ENCODE measurements at places on chromosomes 3 and 15.

GRCh38 chr3:183892610-183893214 lies 8.0 kb upstream of the PARL start:
- no peak for DNase-seq

GRCh38 chr15:69086427-69087204 lies 72.1 kb downstream of the NOX5 start:
- DNase-seq = no peak

DNA sequence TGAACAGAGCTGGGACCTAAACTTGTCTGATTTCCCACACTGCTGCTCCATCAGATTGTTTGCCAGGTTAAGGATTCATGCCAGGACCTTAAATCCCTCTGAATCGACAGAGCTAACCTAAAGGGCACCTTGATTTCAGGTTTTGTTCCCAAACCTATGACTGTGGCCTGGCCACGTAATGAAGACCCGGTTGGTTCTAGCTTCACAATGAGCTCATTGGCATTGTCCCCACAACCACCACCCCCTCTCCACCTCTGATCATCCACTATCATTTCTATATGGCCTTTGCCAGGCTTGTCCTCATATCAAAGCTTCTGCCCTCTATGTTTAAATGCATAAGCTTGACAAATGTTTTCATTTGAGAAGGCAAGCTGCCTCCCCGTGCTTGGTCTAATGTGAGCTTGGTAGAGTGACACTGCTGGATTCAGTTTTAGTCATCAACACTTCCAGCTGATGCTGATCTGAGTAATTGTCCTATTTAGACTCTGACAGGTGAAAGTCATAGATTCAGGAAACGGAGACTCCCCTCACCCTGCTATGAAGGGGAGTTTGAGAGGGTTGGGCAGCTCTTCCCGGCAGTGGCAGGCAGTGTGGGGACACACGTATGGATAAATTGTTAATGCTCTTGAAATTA lies 407.1 kb upstream of the CFAP20DC start:
- no peak for DNase-seq

DNA sequence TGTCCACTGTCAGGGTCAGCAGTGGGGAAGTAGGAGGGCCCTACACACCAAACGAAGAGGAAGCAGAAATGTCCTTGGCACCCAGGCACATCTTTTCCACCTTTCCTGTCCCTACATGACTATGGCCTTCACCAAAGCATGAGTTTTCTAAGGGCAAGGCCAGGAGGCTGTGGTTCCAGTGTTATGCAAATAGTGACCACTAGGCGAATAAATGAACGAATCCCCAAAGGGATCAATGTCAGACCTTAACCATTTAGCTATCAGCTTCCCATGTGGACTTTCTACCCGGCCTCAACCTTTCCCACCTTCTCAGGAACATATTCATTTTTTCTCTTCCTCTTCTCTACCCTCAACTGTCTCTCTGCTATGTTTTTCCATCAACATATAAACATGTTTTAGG lies 63.1 kb downstream of the NTRK3 start:
- DNase-seq = no peak

- no peak for DNase-seq
These were observed 49.1 kb downstream of the CA12 start for GRCh38 chr15:63332367-63333124.

DNA sequence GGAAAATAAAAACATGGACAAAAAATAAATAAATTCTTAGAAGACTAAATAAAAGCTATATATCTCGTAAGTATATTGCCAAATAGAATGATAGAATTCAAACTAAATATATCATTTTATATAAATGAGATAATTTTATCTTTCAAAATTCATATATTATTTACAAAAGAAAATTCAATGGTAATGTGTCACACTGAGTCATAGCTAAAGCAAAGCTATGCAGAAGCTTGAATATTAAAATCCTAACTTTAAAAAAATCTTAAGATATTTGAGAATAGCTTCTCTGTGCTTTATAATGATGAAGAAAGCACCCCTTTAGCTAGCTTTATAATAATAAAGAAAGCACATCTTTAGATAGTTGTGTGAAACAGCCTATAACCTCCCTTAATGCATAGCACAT lies 1010.8 kb downstream of the OTOL1 start:
- no peak for DNase-seq

GRCh38 chr3:57810048-57810447 lies 53.9 kb downstream of the SLMAP start:
- DNase-seq = no peak

DNA sequence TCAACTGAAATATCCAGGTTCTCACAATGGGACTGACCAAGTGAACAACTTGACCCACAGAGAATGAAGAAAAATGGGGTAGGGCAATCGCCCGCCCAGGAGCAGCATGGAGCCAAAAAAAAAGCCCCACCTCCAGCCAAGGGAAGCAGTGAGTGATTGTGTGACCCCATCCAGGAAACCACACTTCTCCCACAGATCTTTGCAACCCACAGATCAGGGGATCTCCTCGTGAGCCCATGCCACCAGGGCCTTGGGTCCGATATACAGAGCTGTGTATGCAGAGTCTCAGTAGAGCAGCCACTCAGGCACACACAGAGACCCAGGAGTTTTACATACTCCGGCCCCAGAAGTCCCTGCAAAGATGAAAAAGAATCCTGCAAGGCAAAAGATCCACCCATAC lies 35.7 kb downstream of the PYGO1 start:
- DNase-seq = no peak

DNA sequence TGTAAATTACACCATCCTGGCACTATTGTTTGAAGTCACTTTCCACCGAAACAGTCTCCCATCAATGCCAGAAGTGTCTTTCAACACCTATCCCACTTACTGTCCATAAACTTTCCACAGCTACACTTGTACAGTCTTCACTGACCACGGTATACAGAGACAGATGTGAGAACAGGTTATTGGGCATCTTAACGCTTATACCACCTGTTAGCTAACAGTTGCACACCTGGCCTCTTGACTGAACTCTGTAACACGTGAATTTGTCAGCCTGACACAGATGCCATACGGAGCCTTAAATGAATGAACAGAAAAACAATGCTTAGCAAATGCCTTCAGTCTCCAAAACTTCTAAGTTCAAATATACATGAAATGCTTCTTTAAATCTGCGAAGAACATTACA lies 440.5 kb downstream of the SHQ1 start:
- no peak for DNase-seq

- no peak for DNase-seq
These were observed 242.6 kb upstream of the LRTM1 start for GRCh38 chr3:55170444-55170843.

GRCh38 chr3:70042641-70043040 lies 43.1 kb downstream of the SAMMSON start:
- no peak for DNase-seq

DNA sequence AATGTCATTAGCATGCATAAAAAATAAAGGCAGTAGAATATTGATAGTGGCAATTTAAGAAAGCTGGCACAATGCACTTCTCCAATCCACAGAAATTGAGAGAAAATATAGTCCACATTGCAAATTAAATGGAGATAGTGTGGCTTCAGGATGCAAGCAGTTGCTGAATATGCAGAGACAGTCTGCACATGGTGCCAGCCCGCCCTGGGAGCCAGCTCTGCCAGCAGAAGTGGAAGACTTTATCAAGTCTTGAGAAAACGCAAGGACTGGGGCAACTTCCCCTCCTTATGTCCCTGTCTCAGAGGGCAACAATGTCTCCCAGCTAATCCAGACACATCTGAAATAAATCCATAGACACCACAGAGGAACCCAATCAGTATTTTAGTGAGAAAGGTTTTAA lies 57.2 kb downstream of the MB21D2 start:
- DNase-seq = no peak

DNA sequence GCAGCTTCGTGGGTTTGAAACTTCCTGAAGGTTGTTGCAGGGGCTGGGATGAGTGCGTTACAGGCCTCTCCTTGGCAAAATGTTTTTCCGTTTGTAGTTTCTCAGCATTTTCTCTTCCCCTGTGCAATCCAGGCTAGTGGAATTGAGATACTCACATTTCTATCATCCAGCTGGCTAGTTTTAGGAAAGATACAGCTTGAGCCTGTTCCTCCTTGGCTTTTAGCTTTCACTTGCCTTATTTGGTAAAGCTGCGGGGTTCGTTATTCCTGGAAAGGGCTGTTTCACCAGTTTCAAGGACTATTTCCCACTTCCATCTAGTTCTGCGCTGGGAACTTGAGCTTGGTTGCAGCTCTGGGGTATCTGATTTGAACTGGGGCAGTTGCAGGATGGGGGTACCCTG lies 90.3 kb downstream of the ITPR1 start:
- no peak for DNase-seq

GRCh38 chr3:87975716-87976115 lies 83.1 kb downstream of the CGGBP1 start:
- no peak for DNase-seq

- no peak for DNase-seq
These were observed 29.8 kb downstream of the NGRN start for GRCh38 chr15:90295270-90295648.

- DNase-seq = peak; percentile 38
These were observed 35.7 kb downstream of the NGRN start for GRCh38 chr15:90300988-90301706.

- no peak for DNase-seq
These were observed 12.4 kb downstream of the WDR5B start for GRCh38 chr3:122403489-122403888.

DNA sequence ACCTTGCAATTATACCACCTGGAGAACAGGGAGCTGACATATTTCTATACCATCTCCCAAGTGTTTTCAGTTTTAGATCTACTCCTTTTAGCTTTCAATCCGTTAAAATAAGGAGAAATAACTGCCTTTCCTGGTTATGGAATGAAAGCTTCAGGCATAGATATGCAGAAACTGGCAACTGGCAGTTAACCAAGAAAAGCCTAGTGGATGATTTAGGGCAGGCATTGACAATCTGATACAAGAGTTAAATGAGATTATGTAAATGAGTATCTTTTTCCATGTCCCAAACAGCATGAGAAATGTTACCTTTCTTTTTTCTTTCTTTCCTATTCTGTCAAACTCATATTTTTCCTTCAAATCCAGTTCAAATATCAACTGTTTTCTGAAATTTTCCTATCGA lies 689.1 kb upstream of the DPPA4 start:
- no peak for DNase-seq

GRCh38 chr3:123790254-123791072 lies 93.7 kb downstream of the MYLK start:
- DNase-seq = no peak

DNA sequence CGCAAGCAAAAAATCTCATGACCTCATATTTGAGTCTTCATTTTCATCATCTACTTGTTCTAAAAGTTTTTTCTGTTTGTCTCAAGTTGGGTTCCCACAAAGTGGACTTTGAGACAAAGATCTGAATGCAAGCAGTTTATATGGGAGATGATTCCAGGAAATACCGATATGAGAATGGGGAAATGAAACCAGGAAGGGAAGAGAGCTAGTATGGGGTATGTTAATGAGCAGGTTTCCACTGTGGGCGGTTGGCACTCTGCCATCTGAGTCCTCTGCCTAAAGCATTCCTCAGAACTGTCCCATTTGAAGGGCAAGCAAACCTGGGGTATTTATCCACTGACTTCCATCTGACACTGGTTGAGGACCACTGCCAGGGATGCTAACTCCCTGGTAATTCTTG lies 8.8 kb downstream of the ADPRH start:
- DNase-seq = no peak

GRCh38 chr3:58874795-58875194 lies 175.0 kb downstream of the CFAP20DC start:
- DNase-seq = no peak

DNA sequence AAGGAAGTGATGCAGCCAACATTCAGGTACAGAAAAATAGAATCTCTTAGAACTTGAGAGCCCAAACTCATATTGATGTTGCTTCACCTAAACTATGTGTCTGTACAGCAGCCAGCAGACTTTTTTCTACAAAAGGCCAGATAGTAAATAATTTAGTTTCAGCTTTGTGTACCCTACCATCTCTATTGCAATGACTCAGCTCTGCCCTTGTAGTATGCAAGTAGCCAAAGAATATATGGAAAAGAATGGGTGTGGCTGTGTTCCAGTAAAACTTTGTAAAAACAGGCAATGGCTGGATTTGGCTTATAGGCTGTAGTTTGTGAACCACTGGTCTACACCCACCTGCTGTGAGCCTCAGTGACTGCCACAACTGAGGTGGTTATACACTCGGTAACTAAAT lies 392.5 kb upstream of the RARB start:
- DNase-seq = no peak

DNA sequence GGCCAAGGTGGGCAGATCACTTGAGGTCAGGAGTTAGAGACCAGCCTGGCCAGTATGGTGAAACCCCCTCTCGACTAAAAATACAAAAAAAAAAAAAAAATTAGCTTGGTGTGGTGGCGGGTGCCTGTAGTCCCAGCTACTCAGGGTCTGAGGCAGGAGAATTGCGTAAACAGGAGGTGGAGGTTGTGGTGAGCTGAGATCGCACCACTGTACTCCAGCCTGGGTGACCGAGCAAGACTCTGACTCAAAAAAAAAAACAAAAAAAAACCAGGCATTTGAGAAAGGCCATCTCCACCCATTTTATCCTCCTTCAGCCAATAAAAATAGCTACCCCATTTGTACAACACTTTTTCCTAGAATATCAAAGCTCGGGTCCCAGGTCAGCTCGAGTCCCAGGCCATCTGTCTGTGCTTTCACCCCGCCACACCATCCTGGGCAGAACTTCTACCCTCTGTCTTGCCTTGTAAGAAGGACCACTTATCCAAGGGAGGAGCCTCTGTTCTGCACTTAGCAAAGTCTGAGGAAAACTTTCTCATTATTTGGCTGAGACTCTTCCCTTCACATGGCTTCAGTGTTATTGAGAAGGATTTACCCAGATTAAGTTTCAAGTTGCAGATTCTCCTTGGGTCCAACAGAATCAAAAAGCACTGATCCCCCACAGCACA lies 99.1 kb downstream of the MESD start:
- DNase-seq = no peak

DNA sequence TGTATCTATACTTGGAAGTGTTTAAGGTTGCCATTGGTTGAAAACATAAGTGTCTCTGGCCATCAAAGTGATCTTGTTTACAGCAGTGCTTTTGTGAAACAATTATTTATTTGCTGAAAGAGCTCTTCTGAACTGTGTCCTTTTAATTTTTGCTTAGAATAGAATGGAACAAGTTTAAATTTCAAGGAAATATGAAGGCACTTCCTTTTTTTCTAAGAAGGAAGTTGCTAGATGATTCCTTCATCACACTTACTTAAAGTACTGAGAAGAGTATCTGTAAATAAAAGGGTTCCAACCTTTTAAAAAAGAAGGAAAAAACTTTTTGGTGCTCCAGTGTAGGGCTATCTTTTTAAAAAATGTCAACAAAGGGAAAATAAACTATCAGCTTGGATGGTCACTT lies 19.7 kb downstream of the B3GNT5 start:
- no peak for DNase-seq

DNA sequence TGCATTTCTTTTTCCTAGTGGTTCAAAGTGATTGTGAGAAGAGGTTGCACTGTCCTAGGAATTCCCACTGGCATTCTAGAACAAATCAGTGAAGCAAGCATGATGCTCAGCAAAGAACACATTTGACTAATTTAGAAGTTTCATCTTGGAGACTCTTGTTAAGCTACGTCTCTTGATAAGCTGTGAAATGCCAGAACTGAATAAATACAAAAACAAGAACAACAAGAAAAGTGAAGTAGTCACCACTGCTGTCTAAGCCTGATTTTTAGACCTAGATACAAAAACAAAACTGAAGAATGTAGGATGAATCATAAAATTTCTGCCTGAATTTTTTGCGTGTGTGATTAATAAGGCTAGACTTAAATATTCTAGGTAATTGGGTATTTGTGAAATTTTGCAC lies 1162.4 kb downstream of the TUSC7 start:
- no peak for DNase-seq
